ENCODE measurements at places on chromosomes 16 and 17.

- no peak for DNase-seq
These were observed 173.6 kb downstream of the PHKB start for GRCh38 chr16:47634727-47635126.

DNA sequence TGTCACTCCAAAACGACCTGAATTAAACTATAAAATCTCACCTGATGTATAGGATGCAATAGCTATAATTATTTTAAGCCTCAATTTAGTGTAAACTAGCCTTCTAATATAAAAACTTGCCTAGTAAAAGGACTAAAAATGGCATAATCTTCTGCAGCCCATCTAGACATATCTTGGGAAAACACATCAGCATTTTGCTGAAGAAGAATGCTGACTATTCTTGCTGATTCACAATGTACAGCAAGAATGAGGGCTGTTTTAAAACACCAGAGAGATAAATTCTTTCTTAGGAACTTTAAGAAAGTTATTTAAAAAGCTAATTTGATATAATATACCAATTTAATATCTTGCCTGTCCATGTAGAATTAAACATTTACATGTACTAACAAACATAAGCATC, 63.2 kb downstream of the SHCBP1 start:
- DNase-seq: no peak

GRCh38 chr17:71458322-71458721, 662.5 kb upstream of the SOX9 start:
- no peak for DNase-seq

GRCh38 chr17:44487170-44487569, 16.0 kb downstream of the GPATCH8 start:
- DNase-seq: no peak

DNA sequence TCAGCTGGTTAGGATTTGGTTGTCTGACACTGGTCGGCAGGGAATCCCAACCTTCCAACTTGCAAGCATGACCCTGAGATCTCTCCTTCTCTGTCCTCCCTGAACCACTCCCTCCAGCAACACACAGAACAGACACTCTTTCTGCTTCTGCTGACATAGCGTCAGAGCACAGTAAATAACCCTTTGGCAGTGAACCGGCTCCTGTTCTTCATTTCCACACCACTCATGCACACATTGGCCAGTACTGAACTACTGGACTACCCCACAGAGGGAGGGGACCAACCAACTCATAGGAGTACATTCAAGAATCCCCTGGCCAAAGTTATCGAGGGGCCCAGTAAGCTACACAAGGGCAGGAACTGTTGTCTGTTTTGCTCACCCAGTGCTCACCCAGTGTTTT, 138.2 kb downstream of the ZNF423 start:
- no peak for DNase-seq

- DNase-seq: peak; percentile 72
These were observed 7.1 kb upstream of the FTSJ3 start for GRCh38 chr17:63834431-63835166.

GRCh38 chr16:4680673-4681470, 12.5 kb upstream of the NUDT16L1 start:
- no peak for DNase-seq

DNA sequence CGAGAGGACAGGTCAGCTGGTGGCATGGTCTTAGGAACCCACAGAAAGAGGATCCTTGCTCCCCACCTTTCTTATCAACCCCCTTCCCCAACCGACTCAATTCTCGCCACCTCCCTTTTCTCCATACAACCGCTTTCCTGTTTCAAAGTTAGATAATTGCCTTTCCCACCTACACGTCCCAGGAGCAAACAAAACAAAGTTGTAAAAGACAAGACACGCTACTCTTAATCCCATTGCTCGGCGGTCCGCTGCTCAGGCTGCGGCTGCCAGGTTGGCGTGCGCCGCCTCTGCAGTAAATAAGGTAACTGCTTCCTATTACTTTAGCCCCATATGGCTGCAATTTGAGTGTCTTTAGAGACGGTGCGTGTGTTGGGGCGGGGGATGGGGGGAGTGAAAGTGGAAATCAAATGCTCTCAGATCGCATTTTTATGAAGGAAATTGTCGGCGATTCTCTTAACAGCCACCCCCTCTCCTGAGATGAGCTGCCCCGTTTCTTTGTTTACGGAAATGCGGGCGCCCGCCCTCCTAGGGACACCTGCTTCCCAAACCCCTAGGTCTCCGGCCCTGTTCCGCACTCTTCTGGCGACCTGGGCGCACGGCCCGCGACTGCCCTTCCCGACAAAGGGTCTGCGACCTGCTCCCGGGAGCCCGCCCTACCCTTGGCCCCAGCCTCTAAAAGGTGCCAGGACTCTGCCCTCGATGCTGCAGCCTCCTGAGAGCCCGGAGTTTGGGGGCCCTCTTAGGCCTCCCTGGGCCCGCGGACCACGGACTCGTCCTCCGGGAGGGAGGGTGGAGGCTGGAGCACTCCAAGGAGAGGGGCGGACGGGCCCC, 3.7 kb upstream of the CBX8 start:
- peak; percentile 55 for DNase-seq

- DNase-seq: no peak
These were observed 258.0 kb downstream of the PMP22 start for GRCh38 chr17:15007147-15007553.

DNA sequence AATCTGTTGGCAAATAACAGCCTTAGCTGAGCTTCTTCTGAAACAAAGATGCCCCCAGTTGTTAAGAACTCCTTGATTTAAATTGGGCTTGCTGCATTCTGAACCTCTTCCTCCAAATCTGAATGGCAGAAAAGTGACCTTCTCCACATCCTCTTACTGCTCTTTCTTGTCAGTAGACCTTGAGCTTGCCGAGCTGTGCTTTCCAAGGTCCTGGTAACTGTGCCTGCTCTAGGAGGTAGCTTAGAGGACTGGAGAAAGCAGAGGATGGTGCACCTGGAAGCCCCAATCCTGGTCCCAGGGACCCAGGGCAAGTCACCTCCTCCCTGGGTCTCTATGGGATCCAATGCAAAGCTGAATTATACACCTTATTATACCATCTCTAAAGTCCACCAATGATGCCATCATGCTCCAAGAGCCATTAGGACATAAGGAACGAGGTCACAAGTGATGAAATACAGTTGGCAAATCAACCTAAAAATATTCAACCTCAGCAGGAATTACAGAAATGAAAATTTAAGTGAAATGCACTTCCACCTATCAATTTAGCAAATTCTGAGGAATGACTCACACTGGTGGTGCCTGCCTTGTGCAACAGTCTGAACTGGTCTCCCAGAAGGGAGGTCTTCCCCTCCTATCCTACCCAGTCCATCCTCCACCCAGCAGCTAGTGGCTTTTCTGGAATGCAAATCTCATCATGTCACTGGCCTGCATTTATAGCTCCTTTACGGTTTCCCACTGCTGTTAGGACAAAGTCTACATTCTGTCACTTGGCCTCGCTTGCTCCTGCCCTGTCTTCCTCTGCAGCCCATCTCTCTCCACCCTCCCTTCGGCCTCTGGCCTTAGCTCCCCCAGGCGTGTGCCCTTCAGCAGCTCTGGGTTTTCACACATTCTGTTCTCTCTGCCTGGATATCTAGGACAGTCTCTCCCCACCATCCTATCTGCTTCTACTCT, 36.6 kb downstream of the TOM1L2 start:
- no peak for DNase-seq

- peak; percentile 62 for DNase-seq
These were observed at the start of gene ZFP3 for GRCh38 chr17:5078106-5079028. Gene ZFP3, plus strand, starts transcription at chr17:5078467. Its CDS starts 13,038 bp downstream, at chr17:5091505.

DNA sequence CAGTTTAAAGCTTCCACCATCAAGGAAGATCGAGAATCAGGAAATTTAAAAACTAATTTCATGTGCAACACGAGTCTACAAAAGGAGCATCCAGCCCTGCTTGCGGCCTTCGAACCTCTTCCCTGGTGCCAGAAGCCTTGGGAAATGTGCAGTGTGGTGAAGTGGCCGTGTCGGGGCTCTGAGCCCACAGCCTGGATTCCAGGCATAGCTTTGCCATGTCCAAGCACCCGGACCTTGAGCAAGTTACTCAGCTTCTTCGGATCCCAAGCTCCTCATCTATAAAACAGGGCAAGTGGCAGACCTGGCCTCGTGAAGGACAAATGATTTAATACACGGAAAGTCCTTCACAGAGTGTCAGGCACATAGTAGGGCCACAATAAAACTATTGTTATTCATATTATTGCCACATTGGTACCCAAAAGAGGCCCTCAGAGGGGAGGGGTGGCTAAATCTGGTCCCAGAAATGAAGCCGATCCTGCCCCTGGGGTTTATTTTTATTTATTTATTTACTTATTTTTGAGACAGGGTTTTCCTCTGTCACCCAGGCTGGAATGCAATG, 34.8 kb downstream of the COTL1 start:
- no peak for DNase-seq

- DNase-seq: no peak
These were observed 273.0 kb downstream of the CEP112 start for GRCh38 chr17:65918916-65919315.

DNA sequence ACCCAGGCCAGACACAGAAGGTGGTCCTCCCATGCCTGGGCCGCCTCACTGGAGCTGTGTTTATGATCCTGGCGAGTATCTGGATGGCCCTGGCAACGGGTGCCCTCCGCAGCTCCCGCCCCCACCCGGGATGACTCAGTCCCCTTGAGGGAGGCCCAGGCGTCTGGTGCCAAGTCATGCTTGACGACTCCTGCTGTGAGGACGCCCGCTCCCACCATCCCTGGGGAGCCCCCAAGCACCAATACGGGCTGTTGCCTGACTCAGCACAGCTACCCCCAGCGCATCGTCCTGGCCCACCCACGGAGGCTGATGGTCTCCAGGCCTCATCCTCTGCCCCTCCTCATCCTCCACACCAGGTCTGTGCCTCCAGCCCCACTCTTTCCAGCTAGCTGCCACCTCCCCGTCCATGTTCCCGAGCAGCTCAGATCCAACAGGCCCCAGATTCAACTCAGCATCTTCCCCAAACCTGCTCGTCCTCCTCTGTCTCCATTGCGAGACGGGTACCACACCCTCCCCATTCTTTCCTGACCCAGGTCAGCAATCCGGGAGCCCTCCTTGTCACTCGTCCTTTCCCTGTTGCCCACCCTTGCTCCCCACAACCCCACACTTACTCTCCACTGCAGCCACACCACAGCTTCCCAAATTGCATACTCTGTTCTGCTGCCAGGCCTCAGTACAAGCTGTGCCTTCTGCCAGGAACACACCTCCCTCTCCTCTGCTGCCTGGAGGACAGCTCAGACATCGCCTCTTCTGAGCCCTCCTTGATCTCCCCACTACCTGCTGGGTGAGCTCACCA, 2.6 kb downstream of the CAMKK1 start:
- DNase-seq: no peak

DNA sequence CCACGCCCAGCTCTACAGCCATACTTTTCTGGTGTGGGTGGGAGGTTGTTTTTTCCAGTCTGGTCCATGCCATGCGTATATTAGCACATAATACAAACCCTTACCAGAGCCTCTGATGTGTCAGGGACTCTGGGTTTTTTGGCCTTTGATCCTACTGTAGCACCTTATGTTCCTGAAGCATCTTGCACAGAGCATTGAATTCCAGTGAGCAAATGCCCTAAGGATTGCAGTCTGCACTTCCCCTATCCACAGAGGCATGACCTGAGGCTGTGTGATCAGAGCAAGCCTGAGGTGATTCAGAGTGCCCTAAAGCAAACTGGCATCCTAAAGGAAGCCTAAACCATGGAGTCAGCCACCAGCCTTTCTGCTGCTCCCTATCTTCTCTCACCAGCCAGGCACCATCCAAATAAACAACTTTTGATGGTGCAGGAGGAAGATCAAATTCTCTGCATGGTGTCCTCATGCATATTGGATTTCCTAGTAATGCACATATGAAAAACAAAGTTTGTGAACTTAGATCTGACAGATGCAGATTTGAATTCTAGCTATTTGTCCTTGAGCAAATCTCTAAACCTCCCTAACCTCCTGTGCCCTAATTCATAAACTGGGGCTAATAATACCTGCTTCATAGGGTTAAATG, 41.2 kb upstream of the HAS3 start:
- DNase-seq: no peak

DNA sequence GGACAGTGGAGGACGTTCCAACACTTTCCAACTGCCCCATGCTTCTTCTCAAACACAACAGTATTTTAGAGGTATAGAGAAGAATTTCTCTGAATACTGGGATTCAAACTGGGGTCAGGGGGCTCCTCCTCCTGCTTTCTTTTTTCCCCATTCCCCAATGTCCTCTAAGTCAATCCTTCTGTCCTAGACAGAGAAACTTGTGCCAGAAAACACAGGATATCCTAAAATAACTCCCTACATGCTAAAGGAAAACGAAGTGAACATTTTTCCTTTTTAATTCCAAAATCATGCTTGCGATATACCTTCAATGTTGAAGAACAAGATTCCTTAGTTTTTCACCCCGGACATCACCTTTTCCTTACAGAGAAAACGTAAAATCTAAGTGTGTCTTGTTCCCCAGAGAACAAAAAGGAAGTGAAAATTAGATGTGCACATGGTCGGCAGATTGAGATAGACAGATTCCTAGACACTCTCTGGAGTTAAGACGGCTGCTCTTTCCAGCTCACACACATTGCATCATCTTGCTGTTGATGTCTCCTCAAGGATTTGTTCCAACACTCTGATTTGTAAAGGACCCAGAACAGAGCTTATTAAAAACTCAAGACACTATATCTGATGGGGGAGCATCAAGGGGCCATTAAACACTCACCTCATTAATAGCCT, 228.2 kb downstream of the GRIN2A start:
- no peak for DNase-seq

DNA sequence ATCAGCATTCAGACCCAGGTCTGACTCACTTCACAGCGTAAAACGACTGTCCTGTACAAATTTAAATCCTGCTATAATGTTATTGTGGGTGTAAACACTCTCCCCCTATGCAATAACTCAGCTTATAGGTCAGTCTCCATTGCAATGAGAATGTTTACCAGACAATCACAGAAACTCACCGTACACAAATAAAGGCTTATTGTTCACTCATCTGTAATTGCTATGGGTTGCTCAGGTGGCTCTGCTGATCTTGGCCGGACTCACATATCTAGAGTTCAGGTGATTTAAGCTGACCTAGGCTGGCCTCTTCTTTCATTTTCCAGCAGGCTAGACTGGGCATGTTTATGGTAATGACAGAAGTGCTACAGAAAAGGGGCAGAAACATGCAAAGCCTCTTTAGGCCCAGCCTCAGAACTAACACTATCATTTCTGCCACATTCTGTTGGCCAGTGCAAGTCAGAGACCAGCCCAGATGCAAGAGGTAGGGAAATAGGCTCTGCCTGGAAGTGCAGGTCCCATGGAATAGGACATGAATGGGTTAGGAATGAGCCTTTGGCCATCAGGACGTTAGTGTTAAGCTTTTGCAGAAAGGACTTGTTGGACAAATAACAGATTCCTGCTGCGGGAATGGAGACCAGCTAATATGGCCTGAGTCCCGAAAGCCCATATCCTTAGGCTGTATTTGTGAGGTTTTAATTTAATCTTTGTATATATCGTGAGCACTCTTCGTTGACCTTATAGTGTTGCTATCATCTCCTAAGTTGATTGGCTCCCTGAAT, 44.0 kb downstream of the HLF start:
- no peak for DNase-seq

DNA sequence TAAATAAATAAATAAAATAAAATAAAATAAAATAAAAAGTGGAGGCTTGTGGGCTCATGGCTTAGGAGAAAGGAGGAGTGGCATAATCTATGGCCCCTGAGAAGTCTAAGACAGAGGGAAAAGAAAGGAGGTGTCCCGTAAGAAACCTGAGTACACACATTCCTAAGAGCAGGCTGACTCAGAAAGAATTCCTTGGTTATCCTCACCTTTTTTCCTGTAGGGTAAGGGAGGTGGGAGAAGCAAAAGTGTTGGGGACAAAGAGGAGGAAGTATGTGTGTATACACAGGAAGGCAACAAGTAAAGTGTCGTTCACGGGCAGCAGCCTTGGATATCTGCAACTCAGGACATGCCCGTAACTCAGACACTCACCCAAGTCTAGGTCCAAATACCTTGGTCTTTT, 29.3 kb downstream of the MARF1 start:
- DNase-seq: no peak

All from naive thymus-derived CD4-positive, alpha-beta T cell (primary cell).